ENCODE measurements at places on chromosomes 16 and 17.

DNA sequence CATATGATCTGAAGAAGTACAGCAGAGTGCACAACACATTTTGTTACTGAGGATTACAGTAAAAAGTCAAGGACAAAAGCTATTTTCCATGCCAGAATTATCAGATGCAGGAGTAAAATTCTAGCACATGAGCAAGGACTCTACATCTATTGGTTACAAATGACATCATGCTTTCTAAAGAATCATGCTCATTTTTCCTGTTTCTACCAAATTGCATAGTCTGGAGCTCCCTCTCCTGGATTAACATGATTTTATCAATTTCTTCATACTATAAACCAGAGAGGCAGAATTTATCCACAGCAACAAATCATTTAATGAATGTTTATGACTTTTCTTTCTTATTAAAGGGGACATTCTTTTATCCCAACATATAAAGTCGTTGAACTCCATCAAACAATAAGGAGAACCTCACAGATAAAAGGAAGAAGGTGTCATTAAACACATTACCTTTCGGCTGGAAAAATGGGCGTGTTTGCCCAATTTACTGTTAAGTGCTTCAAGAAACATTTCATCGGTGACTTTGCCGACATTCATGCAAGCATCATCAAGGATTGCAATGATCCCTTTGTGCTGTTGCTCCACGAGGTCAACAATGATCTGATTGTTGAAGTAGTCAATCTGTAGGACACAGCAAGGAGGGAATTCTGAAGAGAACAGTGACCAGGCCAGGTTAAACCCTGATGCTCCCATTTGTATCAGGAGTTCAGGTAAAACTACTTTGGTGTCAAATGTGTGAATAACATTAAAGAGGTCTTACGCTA, 121.7 kb downstream of the MYO1D start:
- no peak for DNase-seq

DNA sequence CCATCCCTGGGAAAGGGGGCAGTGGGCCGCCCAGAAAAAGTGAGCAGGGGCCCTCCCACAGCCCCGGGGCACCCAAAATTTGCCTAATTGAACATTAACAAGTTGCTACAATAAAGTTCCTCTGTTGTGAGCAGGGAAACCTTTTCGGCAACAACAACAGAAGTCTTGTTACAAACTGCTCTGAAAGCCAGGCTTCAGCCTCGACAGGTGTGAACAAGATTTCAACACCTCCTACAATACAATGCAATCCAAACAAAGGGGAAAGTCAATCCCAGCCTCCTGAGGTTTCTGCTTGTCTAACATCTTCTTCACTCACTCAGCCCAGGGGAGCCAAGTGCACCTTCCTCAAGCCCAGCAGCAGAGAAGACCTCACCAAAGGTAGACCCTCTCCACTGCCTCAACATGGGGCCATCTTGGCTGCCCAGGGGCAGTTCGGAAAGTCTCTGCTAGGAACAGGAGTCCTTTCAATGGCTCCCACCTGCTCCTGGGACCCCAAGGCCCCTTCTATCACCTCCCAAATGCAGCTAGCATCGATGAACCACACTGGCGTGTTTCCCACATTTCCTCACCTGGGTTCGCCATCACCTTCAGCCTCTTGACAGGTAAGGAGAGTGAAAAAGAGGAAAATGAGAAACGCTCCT, 19.1 kb downstream of the ZFHX3 start:
- DNase-seq = no peak

DNA sequence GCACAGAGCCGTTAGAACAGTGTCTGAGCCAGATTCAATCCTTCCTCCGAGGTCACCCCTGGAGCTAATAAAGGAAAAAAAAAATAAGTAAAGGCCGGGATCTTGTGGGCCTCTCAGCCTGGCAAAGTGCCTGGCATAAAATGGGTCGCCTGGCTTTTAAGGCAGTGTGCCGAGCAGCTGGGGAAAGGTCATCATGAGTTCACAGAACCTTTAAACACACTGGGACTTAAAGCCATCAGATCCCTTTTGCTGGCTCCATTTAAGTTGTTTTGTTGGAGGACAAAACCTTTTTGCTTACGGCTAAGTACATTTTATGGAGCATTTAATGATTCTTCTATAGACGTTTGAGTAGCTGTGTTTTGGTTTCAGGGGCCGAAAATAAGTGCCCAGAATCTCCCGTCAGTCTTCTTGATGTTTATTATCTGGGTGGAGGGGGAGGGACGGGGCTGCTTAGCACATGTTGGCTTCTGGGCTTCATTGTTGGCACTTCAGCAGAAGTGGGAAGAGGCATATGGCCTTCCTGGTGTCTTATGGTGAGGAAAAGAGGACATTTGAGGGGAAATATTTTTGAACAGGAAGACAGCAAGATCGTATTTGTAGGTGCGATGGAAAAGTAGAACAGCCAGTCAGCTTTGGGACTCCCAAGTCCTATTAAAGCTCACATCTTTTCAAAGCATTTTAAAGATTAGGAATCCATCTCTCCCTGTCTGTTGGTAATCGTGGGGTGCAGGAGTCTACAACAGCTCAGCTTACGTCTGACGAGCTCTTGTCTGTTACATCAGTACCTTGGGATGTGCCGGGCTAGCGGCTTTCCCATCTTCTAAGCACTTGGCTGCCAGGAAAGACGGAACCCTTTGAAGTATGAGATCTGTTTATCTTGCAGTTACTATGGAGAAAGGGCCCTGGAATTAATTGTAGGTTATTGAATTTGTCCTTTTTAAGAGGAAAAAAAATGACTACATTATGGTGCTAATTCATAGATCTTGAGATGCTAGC, 31.1 kb downstream of the RBFOX1 start:
- no peak for DNase-seq

- no peak for DNase-seq
Observed at GRCh38 chr17:66583112-66583748, 251.7 kb upstream of the CACNG5 start.

DNA sequence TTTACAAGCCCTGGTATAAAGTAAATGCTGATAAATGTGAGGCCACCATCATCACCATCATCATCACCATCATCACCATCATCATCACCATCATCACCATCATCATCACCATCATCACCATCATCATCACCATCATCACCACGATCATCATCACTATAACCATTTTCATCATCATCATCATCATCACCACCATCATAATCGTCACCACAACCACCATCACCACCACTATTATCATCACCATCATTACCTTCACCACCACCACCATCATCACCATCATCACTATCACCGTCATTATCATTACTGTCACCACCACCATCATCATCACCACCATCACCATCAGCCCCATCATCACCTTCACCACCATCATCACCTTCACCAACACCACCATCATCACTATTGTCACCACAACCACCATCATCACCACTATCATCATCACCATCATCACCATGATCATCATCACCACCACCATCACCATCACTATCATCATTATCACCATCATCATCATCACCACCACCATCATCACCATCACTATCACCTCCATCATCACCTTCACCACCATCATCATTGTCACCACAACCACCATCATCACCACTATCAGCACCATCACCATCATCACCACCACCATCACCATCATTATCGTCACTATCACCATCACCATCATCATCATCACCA, 16.6 kb upstream of the ZNF469 start:
- DNase-seq = no peak

GRCh38 chr16:49023050-49023449, 258.6 kb downstream of the CBLN1 start:
- peak; percentile 94 for DNase-seq

DNA sequence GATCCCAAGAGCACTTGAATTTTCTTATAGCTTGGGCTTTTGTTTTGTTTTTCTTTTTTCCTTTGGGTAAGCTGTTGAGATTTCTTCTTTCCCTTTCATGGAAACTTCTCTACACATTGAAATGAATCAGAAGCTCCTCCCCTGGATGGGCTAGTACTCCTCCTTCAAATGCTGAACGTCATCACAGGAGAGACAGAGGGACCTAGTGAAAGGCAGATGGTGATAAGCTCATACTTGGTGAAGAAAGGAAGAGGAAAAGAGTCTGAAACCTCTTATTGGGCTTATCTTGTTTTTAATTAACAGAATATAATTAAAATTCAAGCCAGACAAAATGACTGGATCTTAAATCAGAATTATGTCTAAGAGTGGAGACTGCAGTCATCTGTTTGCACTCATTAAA, 147.3 kb downstream of the SNX11 start:
- DNase-seq = no peak

GRCh38 chr17:27975146-27976011, 67.1 kb upstream of the NLK start:
- no peak for DNase-seq

DNA sequence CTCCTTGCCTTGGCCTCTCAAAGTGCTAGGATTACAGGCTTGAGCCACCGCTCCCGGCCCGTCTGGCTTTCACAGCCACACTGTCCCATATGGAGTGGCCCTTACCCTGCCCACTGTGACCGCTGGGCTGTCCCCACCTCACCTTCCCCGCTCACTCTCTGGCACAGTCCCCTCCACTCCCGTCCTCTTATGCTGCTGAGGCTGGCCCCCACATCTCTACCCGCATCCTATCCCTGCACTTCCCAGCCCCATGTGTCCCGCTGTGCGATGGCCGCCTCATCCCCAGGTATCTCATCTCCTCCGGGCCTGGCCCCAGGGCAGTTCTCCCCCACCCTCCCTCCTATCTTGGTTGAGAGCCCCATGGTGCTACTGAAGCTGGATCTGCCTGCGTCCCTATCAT, 93.2 kb downstream of the PGS1 start:
- no peak for DNase-seq

- no peak for DNase-seq
Observed at GRCh38 chr16:67860589-67861398, 12.1 kb upstream of the EDC4 start.

GRCh38 chr17:44533533-44534246, 23.6 kb upstream of the FZD2 start:
- DNase-seq = peak; percentile 87

- DNase-seq = no peak
Observed at GRCh38 chr17:9850151-9850550, 24.4 kb downstream of the GLP2R start.

- DNase-seq = no peak
Observed at GRCh38 chr17:49959183-49959935, 9.6 kb upstream of the DLX4 start.
